ENCODE measurements at places on chromosomes 7 and 10. TPM values are rescaled to one million over a fixed set of nuclear protein-coding genes. Genes with fewer than 3 reads are reported as not detected.

The NSUN6 gene
- total RNA-seq: 25.4 TPM

The BTBD16 gene
- total RNA-seq: not detected

The SFMBT2 gene
- total RNA-seq: 24.8 TPM

The CYP3A4 gene
- total RNA-seq: not detected

The ABCC2 gene
- total RNA-seq: 3.2 TPM

The AGBL3 gene
- 1.8 TPM for total RNA-seq

The FGL2 gene
- total RNA-seq: 0.16 TPM

The ELMO1 gene
- 77.4 TPM for total RNA-seq

The GRM3 gene
- not detected for total RNA-seq

DNA sequence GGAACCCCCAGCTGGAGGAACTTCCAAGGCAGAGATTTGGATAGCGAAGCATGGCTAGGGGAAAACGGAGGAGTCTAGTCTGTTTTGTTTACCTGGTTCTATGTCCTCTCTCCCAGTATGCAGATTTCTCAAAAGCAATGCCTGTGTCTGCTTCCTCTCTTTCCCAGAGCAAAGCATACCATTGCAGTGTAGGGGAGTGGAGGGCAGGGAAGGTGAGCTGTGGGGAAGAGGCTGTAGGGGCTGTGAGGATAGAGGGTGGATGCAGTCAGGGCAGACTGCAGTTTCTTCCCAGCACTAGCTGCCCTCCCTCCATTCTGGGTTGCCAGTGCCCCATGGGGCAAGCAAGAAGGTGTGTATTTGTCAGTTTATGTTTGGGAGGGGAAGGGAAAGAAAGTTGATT, 16.9 kb upstream of the TSPAN14 start:
- ATAC-seq: no peak

GRCh38 chr7:44415510-44415909, 74.9 kb downstream of the NUDCD3 start:
- ATAC-seq: peak; percentile 65

GRCh38 chr10:8594176-8594575, 539.7 kb downstream of the GATA3 start:
- ATAC-seq: no peak

- ATAC-seq: no peak
Observed at GRCh38 chr10:92757711-92758104, 68.0 kb downstream of the HHEX start.

DNA sequence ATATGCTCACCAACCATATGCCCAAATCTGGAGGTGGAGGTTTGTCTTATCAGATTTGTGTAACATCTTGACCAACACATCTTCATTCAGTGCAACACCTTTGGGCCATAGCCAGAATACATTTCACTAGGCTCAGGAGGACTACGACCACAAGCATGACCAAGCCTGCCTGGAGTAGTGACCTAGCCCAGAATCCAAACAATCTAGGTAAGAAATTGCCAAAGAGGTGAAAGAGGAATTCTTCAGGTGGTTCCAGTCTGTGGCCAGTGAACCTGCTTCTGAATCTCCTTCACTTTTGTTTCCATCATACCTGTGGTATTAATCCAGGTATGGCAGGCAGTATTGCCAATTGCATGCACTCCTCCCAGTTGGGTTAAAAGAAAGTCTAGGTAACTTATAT, 112.8 kb upstream of the RAB18 start:
- ATAC-seq: no peak

GRCh38 chr7:51587604-51588003, 271.0 kb upstream of the COBL start:
- ATAC-seq: no peak

DNA sequence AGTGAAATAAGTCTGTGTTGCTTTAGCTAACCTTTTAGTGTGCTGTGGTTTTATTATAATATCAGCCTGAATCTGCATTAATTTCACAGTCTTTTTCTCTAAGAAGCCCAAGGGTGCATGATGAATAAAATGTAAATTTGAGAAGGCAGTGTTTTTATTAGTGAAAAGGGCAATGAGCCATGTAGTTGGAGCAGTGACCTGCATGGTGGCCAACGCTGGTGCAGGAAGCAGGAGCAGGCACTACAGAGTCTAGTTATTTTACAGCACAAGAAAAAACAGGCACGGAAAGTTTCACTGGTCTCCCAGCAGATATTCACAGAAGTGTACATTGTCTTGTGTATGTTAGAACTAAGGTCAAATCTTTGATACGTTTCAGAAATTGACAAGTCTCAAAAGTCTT, 247.8 kb downstream of the CELF2 start:
- no peak for ATAC-seq

- no peak for ATAC-seq
Observed at GRCh38 chr10:132677096-132677472, 108.9 kb downstream of the NKX6-2 start.

- peak; percentile 63 for ATAC-seq
Observed at GRCh38 chr10:62384447-62385081, 10.4 kb downstream of the ZNF365 start.

DNA sequence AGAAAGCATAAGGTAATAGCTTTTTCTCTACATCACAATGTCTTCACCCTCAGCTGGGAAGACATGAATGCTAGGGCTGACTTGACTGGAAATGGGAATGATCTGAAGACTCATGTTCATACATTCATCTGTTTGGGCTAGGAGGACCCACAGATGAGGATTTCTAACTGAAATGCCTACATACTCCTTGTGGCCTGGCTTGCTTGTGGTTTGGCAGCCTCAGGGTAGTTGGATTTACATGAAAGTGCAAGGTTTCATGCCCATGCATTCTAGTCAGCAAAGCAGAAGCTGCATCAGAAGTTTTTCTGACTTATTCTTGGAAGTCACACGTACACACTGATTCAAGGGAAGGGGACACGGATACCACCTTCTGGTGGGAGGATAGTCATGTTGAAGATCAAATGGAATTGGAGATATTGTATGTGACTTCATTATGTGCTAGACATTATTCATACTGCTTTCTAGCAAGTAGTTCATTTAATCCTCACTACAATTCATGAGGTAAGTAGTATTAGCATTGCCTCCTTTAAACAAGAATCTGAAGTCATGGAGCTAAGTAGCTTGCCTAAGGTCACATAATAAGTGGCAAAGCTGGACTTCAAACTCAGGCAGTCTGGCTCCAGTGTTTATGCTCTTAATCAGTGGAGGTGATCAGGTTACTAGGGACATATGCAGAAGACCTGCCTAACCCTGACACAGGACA, 957.0 kb downstream of the LRMDA start:
- ATAC-seq: no peak

GRCh38 chr7:98795741-98796493, 73.9 kb downstream of the TMEM130 start:
- peak; percentile 91 for ATAC-seq

GRCh38 chr7:73340514-73340913, 12.6 kb downstream of the FKBP6 start:
- no peak for ATAC-seq

DNA sequence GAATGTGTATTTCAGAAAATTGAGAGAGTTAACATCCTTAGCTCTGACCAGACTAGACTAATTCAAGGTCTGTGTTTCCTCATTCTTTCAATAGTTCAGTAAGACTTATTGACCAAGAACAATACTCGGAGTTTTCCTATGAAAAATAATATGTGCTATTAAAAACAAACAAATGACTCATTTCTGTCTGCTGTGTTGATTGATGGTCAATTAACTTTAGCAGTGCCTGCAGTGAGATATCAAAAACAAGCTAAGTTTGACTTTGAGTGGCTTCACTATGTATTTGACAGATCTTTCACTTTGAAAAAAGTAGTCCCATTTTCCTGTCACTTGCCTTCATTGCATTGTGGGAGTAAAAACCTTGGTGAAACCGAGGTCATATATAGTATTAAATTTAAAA, 91.0 kb downstream of the GNAT3 start:
- no peak for ATAC-seq

GRCh38 chr7:92988051-92988450, 129.7 kb downstream of the SAMD9 start:
- ATAC-seq: no peak

DNA sequence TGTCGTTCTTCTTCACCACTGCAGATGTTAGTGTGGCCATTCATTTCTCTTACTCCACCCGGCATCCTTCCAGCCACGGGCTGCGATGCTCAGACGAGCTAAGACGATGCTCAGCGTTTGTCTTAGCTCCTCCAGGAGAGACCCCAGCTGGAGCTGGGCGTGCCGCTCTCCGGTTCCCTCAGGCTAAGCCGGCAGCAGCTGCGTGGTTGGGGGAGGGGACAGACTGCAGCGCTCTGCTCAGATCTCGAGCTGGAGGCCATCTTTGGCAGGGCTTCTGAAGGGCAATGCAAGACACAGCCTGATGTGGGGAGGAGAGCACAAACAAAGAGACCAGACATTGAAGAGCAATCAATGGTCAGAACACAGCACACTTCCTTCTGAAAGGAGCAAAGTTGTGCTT, 4.8 kb downstream of the INA start:
- ATAC-seq: no peak

DNA sequence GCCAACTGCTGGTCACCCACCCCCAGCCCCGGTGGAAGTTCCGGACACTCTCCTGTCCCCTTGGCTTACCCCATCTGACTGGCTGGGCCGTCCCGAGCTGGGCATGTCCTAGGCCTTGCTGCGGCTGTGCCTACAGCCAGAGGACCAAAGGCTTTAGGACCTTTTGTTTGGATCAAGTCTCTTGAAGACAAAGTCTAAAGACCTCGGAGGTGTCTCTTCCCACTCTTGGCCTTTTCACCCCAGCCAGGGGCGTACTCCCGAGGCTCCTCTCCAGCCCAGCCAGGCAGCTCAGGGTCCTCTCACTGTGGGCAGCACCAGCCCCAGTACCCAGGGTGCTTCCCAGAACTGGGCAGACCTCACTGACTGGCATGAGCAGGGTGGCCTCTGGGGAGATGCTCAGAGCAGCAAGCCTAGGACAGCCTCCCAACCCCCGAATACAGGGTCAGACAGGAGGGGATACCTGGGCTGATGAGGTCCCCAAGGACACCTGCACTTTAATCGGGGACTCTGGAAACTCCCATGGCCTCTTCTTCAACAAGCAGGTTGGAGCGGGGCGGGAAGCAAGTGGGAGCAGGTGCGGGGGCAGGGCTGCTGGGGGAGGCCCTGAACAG, 2.7 kb upstream of the PWWP2B start:
- no peak for ATAC-seq

- ATAC-seq: no peak
Observed at GRCh38 chr7:157484411-157485081, 147.7 kb downstream of the DNAJB6 start.
